ENCODE measurements at places on chromosomes 12 and 14. TPM values are rescaled to one million over a fixed set of nuclear protein-coding genes. Genes with fewer than 3 reads are reported as not detected.

GRCh38 chr12:92259291-92259690 lies 113.6 kb upstream of the BTG1 start:
- no peak for DNase-seq

GRCh38 chr12:49909356-49909755 lies 5.7 kb upstream of the FAIM2 start:
- no peak for DNase-seq

- DNase-seq, result no peak
These were observed 199.8 kb upstream of the PDZRN4 start for GRCh38 chr12:40988355-40988754.

- no peak for DNase-seq
These were observed 32.1 kb downstream of the XRCC3 start for GRCh38 chr14:103683139-103683538.

DNA sequence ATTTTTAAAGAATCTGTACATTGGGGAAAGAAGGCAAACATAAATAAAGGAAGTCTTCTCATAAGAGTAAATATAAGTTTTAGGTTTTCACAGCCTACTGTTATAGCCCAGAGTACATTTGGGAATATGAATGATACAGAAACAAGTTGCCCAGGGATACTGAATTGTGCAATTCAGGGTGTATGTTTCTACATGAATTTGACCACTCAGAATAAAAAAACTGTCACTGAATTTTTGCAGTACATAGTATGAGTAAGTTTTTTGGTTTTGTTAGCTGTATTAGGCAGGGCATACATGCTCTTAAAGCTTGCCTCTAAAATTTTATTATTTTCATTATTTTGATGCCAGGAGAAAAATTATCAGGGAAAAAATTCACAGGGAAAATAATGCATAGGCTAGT lies 6.6 kb upstream of the PCNX4 start:
- DNase-seq, result no peak

GRCh38 chr14:38134416-38135030 lies 73.2 kb upstream of the SSTR1 start:
- DNase-seq, result no peak

GRCh38 chr12:12693111-12693671 lies 2.8 kb downstream of the GPR19 start:
- DNase-seq, result no peak

GRCh38 chr14:90281261-90281660 lies 24.9 kb downstream of the PSMC1 start:
- DNase-seq, result no peak

DNA sequence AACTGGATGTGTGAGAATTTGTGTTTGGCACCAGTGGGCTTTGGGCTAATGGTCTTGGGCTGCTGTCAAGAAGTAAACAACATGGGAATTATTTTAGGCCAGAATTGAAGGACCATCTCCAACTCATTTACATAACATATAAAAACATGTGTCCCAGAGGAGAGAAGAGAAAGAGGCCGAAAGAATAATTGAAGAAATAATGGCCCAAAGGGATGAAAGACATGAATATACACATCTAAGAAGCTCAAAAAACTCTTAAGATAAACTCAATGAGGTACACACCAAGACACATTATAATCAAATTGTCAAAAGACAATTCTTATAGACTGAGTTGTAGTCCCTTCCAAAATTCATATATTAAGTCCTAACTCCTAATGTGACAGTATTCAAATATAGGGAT lies 56.1 kb upstream of the SCAF11 start:
- DNase-seq, result no peak

DNA sequence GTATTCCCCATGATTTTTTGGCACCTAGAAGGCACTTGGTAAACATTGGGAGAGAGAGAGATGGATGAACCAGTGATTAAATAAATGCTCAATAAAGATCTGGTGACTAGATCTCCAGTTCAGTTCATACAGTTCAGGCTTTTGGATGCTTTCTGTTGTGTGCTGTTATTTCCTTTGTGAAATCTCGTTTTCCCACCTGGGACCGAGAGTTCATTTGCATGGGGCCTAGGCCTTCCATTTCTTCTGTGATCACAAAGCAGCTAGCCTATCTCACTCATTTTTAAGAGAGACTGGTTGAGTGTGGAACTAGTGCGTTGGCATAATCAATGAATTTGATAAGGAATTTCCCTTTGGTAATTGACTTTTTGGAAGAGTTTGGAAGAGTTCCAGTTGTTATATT lies 104.0 kb downstream of the VRK1 start:
- no peak for DNase-seq

- DNase-seq, result peak; percentile 59
These were observed 152.0 kb downstream of the KTN1 start for GRCh38 chr14:55731881-55732498.

DNA sequence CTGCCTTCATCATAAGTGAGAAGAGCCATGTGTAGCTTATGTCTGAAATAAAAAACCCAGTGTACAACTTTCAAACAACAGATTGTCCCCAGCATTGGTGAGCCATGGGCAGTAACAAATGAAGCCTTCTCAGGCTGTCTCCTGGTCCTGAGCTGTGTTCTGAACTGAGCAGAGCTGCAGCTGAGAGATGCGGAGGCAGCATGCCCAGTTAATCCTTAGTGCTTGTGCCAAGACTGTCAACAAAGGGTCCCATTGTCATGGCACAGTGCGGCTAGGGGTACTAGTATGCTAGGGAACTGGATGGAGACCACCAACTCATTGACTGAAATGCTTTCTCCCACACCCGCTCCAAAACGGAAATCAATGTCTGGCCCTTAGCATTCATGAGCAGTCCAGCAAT lies 154.3 kb downstream of the RMST start:
- DNase-seq, result no peak

DNA sequence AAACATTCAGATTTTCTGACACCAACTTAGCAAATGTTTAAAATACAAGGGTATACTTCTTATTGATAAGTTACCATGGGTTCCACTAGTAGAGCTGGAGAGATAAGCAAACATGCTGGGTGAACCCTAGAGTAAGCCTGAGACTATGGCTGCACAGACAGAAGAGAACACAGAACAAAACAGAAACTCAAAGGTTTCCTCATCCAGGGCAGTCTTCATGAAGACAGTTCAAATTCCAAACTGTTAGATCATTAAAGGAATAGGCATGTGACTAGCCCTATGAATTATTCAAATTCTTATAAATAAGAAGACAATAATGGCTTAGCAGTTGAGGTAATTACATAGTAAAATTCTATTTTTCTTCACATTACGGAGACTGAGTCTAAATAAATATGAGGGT lies 28.1 kb downstream of the BTBD7 start:
- DNase-seq, result no peak

GRCh38 chr12:9351136-9351535 lies 142.9 kb upstream of the PZP start:
- DNase-seq, result no peak

- no peak for DNase-seq
These were observed 10.8 kb downstream of the ITGA7 start for GRCh38 chr12:55696796-55697462.

GRCh38 chr14:101110729-101111619 lies 207.5 kb upstream of the RTL1 start:
- DNase-seq, result no peak

- DNase-seq, result no peak
These were observed 31.1 kb downstream of the CCDC177 start for GRCh38 chr14:69543341-69544115.

GRCh38 chr12:132530447-132530846 lies 40.5 kb downstream of the FBRSL1 start:
- no peak for DNase-seq

GRCh38 chr12:96099986-96100385 lies 64.6 kb upstream of the LTA4H start:
- no peak for DNase-seq

GRCh38 chr12:2804393-2805142 lies 7.9 kb upstream of the ITFG2 start:
- no peak for DNase-seq

DNA sequence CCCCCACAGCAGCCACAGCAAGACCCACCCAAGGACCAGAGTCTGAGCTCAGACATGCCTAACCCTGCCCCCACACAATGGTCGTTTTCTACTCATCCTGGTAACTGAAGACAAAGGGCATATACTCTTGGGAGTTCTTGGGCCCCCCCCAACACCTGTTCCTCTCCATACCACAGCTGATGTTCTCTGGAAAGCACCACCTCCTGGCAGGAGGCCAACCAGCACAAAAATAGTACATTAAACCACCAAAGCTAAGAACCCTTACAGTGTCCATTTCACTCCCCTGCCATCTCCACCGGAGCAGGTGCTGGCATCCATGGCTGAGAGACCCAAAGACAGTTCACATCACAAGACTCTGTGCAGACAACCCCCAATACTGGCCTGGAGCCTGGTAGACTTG lies 80.6 kb upstream of the DAAM1 start:
- DNase-seq, result no peak

GRCh38 chr14:95524706-95525512 lies 8.5 kb upstream of the SYNE3 start:
- no peak for DNase-seq

DNA sequence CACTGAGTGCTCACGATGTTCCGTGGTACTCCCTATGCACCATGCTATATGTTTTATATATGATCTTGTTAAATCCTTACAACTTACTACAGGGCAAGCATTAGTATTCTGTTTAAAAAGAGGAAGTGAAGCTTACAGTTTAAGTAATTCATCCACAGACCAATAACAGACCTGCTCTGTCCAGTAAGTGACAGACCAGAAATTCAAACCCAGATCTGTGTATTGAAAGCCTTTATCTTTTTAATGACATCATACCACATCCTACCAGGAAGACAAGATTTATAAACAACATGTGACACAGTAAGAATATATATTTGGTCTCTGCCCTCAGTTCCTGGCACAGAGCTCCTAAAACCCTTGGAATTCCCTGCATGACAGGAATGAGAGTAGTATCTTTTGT lies 206.5 kb downstream of the STXBP6 start:
- no peak for DNase-seq

- no peak for DNase-seq
These were observed 11.7 kb upstream of the COL2A1 start for GRCh38 chr12:48015954-48016353.

DNA sequence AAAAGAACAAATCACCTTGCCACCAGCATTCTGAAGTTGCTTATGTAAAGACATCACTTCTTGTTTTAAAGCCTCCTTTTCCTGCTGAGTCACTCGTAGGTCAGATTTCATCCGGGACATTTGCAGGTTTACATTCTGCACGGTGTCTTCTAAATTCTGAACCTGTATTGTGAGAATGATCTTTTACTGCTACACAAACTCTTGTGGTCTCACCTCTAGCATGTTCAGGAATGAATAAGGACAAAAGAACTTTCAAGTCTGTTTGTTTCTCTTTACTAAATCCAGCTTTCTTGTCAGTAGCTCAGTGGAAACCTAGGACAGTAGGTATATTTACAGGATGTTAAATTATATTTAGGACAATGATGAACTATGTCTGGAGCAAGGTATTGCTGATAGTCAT lies 73.5 kb upstream of the SAV1 start:
- DNase-seq, result no peak

GRCh38 chr12:75764091-75764841 lies 252.9 kb upstream of the KRR1 start:
- DNase-seq, result no peak

DNA sequence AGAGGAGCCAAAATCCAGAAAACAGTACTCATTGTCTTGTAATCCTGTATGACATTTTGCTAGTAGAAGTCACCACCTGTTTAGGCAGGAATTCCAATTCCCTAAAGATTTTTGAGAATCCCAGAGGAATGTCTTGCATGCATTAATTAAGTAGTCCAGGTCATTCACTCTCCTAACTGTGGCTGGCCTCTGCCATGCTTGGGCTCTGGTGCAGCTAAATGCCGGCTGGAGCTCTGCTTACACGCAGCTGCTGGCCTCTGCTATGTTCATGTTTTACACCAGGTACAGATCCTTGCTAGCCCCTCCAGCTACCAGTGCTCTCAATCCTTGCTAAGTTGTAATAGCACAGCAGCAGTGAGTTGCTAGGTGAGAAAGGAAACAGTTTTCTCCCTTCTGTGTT lies 16.3 kb upstream of the HIF1A start:
- peak; percentile 53 for DNase-seq

DNA sequence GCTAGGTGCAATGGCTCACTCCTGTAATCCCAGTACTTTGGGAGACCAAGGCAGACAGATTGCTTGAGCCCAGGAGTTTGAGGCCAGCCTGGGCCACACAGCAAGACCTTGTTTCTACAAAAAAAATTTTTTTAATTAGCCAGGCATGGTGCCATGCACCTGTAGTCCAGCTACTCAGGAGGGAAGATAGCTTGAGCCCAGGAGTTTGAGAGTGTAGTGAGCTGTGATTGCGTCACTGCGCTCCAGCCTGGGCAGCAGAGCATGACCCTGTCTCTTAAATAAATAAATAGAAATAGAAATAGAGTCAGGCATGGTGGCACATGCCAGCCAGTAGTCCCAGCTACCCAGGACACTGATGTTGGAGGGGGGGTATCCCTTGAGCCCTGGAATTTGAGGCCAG lies 36.7 kb upstream of the CLIP1 start:
- no peak for DNase-seq

- no peak for DNase-seq
These were observed 213.2 kb upstream of the DIO3 start for GRCh38 chr14:101347893-101348777.

DNA sequence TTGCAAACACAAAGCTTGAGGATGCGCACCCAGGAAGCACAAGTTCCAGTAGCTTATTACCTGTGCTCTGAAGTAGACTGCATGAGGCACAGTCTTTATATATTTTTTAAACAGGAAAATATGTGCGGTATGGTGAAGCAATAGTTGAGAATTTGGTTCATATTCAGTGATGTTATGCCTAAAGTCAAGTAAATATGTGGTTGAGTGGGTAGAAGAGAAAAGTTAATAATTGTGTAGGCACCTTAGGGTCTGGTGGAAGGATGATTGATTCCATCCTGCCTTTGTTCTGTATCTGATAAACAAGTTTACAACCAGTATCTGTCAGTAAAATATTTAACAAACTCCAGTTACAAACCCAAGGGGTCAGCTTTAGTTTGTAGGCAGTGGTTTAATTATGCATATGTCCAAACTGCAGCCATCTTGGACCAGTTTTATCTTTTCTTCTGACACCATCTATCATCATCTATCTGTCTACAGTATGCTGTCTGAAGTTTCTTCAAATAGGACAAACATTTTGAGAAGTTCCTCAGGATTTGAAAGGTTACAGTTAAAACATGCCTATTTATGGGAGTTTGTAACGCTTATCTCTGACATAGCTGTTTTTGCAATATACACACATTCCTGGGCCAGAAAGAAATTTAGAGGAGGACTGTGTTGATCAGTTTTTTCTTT lies 10.8 kb downstream of the SINHCAF start:
- no peak for DNase-seq

GRCh38 chr12:49698619-49699545 lies 8.3 kb downstream of the FMNL3 start:
- peak; percentile 27 for DNase-seq

KRT77 gene
- not detected for total RNA-seq

SPIC gene
- not detected for total RNA-seq

MVK gene
- 15.3 TPM for total RNA-seq

SLC22A17 gene
- 51.4 TPM for total RNA-seq

PRB2 gene
- not detected for total RNA-seq

TSPAN19 gene
- total RNA-seq, result not detected

NOC4L gene
- total RNA-seq, result 39.6 TPM

NOXRED1 gene
- 0.44 TPM for total RNA-seq

LHX5 gene
- 1.5 TPM for total RNA-seq

PZP gene
- 0.18 TPM for total RNA-seq
